LoVo (cell line): ENCODE measurements at places on chromosomes 11 and 22.

DNA sequence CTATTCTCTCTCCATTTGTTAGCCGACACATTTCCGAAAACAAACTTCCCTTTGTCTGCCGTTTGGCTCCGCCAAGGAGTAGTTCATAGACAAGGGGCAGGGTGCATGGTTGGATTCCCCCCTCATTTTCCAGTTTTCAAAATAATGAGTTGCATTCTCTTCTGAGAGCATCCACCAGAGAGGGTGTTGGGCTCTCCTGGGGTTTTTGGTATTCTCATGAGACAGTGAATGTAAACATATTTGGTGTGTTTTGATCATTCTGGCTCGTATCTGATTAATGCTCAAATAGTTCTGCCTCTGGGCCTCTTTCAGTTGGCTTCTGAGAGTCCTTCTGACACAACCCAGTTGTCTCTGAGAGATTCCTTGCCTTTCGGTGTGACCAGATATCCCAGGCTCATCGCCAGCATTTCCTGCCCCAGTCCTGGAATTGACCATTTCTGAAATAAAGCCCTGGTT lies 21.7 kb downstream of the GRAMD4 start:
- no peak for DNase-seq

DNA sequence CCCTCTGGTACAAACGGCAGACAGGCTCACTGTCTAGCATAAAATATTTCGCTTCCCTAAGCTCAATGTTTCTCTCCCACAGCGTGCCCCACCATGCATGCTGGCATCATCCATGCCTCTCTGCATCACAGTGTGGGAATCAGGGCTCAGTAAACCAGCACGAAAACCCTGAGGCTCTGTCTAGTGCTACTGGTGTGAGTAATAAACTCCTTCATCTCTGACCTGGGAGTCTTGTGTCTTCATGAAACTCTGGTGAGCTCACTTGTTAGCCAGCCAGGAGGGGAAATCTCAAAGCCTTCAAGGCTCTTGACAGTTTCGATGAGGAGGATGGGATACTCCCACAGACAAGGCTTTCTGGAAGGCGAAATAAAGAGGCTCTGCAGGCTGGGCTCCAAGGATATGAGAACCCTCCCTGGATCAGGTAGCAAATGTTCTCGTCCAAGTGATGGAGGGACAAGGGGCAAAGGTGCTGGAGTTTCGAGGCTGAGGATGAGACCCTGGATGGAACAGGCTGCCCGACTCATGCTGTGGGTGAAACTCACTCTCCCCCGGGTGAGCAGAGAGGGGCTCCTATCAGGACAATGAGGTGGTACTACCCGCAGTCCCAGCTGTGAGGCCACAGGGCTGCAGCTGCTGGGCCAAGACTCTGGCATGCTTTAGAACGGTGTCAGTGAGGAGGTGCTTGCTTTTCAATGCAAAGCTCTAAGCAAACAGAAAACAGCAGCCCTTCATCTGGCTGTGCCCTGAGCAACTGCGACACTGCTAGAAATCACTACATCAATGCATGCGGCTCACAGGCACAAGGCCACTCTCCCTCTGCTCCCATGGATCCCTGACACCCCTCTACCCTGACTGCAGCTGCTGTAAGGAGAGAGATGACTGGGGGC lies 69.3 kb downstream of the SHANK2 start:
- DNase-seq: no peak

DNA sequence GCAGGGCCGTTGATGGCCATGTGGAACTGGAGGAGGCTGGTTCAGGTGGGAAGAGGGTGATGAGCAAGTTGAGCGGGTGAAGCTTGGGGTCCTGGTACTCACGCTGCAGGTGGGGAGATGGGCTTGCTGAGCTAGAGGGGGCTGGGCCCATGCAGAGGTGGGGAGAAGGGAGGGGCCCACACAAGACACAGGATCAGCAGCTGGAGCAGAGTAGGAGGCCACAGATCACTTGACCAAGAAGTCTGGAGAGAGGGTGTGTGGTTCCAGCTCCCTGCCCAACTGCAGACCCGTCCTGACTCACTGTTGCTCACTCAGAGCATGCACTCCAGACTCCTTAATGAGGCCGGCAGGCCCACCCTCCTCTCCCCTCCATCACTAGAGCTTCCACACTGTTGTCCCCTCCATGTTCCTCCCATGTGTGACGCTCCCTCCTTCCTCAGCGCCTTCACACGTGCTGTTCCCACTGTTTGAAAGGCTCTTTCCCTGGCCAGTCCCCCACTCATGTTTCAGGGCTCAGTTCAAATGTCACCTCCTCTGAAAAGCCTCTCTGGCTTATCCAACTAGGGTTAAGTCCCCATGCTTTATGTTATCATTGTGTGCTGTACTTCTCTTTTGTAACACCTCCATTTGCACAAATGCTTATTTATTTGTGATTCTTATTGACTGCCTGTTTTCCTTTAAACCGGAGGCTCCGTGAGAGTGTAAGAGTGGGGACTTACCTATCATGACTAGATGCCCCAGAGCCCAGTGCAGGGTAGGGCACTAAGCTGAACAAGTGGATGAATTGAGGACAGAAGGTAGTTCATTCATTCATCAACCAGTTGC lies 2.3 kb downstream of the CCDC86 start:
- no peak for DNase-seq

DNA sequence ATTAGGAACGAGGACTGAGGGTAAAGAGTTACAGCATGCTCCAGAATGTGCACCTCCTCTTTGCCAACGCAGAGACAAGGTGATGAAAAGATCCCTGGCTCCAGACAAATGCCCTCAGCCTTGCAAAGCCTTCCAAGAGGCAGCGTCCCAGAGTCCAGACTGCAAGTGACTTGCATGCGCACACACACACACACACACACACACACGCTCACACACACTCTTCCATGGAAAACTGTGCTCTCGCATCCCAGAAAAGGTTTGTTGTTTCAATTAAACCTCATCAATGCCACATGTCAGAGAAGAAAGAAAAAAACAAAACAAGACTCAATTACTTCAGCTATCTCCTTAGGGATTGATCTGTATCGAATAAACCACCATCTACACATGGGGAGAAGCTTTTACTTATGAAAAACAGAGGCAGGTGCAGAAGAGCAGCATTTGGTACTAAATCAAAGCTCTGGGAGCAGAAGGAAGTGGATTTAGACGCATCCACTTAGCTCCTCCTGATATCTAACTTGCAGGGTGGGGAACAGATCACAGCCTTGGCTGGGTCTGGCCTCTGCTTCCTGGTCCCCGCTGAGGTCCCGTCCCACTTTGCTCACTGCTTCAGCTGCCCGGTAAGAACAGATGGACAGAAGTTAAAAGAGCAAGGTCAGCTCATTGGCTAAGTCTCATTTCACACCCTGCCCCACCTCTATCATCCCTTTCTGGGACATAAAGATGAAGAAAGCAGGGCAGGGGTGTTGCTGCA lies 249.8 kb upstream of the BLID start:
- DNase-seq: no peak

GRCh38 chr11:67289651-67290479 lies 762 bp downstream of the ANKRD13D start:
- DNase-seq: no peak

- no peak for DNase-seq
Measured at GRCh38 chr11:95795627-95796295, 5.5 kb downstream of the CEP57 start.

DNA sequence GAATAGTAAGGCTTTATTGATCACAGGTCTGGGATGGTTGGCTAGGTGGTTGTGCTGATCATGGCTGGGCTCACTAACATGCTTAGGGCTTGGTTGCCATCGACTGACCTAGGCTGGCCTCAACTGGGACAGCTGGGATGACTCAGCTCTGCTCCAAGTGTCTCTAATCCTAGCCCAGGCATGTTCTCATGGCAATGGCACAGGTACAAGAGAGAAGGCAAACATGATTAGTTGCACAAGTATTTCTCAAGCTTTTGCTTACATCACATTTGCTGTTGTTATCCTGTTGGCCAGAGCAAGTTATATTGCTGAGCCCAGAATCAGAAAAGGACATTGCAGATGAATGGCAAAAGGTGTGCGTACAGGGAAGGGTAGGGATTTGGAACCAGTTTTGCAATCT lies 68.5 kb upstream of the SLC35C1 start:
- DNase-seq: peak; percentile 5

GRCh38 chr11:1397146-1397861 lies 7.6 kb downstream of the BRSK2 start:
- no peak for DNase-seq

GRCh38 chr11:17564687-17565042 lies 17.6 kb downstream of the OTOG start:
- DNase-seq: no peak

- no peak for DNase-seq
Measured at GRCh38 chr22:35135165-35135564, 69.2 kb downstream of the ISX start.

- no peak for DNase-seq
Measured at GRCh38 chr22:36088292-36088691, 59.7 kb upstream of the RBFOX2 start.

DNA sequence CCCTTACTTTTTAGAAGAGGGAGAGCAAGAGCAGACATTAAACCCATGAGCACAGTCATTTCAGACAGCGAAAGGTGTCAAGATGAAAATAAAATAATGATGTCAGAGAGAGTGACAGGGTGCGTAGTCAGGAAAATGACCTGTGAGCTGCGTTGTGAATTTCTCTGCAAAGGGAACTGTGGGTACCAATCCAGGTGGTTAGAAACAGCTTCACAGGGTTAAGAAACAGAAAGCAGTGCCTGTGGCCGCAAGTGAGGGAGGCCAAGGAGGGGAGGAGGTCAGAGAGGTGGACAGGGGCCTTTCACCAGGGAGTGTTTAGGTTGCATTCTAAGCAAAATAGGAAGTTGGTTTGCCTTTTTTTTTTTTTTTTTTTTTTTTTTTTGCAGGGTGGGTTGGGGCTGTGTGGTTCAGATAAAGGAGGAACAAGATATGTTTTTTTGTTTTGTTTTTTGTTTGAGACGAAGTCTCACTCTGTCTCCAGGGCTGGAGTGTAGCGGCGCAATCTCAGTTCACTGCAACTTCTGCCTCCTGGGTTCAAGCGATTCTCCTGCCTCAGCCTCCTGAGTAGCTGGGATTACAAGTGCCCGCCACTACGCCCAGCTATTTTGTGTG lies 7.9 kb downstream of the TIGD3 start:
- no peak for DNase-seq

GRCh38 chr11:36431429-36432092 lies 78.5 kb downstream of the TRAF6 start:
- DNase-seq: peak; percentile 15

- no peak for DNase-seq
Measured at GRCh38 chr11:35163702-35164496, 24.9 kb downstream of the CD44 start.

DNA sequence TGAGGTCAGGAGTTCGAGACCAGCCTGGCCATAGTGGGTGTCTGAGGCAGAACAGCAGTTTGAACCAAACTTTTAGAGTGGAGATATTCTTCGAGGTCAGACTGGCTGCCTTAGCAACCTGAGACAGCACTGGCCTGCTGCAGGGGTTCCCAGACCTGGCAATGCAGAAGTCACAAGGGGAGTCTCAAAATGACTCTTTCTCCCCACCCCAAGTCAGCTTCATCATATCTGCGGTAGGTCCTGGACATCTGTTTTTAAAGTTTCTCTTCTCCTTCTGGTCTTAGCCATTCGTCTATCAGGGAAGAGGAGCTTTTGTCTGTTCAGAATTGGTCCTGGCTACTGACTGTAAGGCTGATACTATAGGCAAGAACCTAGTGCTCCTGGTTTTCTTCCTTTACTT lies 14.5 kb upstream of the CLMP start:
- no peak for DNase-seq

DNA sequence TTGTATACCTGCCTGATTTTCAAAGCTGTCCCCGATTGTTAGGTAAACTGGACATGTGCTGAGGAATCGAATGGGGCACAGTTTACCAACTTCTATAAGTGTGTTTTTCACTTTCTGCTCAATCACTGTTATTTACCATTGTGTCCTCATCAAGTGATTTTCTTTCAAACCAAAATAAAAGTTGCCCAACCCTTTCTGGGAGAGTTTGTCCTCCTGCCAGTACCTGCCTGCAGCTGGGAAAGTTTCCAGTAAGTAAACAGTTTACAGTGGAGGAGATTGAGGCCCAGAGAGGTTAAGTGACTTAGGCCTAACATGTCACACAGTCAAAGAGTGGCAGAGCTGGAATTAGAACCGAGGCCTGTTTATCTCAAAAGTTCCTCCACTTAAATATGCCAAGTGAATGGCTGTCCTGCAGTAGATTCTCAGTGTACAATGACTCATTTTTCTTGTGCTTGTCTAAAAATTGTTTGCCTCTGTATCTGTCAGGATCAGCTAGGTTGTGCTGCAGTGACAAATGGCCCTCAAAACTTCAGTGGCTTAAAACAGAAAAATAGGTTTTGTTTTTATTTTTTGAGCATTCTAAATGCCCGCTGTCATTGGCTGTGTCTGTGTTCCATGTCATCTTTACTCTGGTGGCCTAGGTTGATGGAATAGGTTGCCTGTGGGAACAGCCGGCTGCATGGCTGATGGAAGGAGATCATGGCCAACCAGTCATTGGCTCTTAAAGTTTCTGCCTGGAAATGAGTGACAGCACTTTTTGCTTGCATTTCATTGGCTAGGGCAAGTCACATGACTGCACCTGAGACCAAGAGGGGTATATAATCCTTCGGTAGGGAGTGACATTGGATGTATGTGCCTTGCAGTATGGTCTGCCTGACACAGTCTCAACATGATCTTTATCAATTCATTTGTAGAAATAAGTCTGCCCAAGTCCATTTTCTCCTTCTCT lies 61.8 kb upstream of the CRYBB3 start:
- DNase-seq: no peak

- DNase-seq: no peak
Measured at GRCh38 chr22:39144101-39144767, 8.2 kb downstream of the CBX7 start.

GRCh38 chr11:3970108-3970507 lies 114.6 kb downstream of the STIM1 start:
- no peak for DNase-seq

DNA sequence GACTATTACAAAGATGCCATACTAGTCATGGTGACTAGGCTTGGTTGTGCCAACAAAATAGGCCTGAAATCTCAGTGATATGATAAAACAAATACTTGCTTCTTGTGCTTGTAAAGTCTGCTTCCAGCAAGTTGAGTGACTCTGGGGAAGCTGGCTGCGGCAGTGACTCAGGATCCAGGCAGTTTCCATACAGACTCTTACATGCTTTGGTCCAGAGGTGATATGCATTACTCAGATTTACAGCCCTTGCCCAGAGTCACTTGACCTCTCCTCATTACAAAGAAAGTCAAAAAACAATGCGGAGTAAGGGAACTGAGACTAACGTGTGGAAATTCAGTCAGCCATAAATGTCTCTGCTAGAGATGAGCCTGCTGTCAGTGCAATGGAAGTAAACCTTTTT lies 387.5 kb downstream of the KCNA4 start:
- no peak for DNase-seq

- DNase-seq: no peak
Measured at GRCh38 chr11:76335842-76336241, 45.1 kb downstream of the THAP12 start.

GRCh38 chr22:49513358-49513851 lies 314.3 kb downstream of the BRD1 start:
- no peak for DNase-seq

- no peak for DNase-seq
Measured at GRCh38 chr11:55936300-55936699, at the start of gene OR5I1. TSS of gene OR5I1 (minus strand) at chr11:55936400. CDS start at chr11:55936400, 0 bp downstream.

GRCh38 chr22:44325718-44326490 lies 13.2 kb upstream of the SHISAL1 start:
- DNase-seq: peak; percentile 23

- DNase-seq: no peak
Measured at GRCh38 chr11:117345039-117345438, 17.4 kb downstream of the CEP164 start.
